ENCODE measurements at places on chromosomes 5 and 9.

GRCh38 chr5:111755942-111756381 lies 1.0 kb downstream of the NREP start:
- no peak for DNase-seq

GRCh38 chr5:93430673-93431199 lies 150.3 kb downstream of the NR2F1-AS1 start:
- DNase-seq, result no peak

DNA sequence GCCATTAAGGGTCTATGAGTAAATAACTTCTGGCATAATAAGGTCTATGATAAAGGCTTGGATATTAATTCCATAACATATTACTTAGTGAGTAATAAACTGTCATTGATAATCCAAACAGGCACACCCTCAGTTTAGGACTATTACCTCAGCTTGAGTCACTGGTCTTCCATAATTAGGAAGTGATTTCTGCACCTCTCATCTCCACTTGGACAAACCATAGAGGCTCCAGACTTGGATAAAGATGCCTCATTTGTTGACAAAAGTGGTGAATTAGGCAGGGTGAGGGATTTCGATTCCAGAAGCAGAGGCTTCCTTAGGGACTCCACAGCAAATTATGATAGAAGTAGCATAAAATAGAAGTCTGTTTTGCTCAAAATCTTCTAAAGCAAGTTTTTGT lies 127.5 kb upstream of the MTAP start:
- DNase-seq, result no peak

DNA sequence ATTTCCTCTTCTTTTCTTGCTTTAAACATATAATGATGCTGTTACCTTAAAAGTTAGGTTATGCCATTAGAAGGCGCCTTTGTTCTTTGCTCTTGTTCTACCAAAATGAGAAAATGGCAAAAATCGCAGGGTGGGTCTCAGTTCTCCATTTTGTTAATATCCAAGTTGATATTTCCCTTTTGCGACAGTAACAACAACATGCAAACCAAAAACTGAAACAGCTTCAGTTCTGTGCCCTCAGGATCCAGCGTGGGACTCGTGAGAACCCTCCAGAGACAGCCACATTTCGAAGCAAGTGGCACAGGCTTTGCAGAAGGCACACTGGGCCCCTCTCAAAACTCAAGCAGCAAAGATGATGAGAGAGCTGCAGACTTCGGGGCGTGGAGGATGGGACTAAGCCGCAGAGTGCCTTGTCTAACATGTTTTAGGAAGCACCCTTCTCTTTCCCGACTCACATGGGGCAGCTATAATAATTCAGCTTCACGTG lies 33.0 kb upstream of the LCP2 start:
- DNase-seq, result no peak

GRCh38 chr9:94650949-94651348 lies 11.6 kb upstream of the FBP1 start:
- no peak for DNase-seq

GRCh38 chr9:19451240-19452087 lies 42.7 kb downstream of the ACER2 start:
- DNase-seq, result no peak

DNA sequence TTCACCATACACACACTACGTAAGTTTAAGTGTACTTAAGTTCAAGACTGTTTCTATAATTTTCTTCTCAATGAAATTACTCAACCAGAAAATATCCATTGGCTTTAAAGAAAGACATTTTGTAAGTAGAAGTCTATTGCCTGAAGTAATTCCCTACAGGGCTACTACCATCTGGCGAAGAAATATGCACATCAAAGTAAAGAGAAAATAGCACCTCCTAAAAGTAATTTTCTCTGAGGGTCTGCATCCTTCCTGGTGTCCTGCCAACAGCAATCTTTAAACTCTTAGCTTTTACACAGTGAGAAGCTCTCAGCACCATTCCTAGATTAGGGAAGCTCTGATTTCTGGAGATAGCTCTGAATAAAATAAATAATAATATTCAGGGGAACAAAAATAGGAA lies 498.5 kb upstream of the TYRP1 start:
- no peak for DNase-seq

DNA sequence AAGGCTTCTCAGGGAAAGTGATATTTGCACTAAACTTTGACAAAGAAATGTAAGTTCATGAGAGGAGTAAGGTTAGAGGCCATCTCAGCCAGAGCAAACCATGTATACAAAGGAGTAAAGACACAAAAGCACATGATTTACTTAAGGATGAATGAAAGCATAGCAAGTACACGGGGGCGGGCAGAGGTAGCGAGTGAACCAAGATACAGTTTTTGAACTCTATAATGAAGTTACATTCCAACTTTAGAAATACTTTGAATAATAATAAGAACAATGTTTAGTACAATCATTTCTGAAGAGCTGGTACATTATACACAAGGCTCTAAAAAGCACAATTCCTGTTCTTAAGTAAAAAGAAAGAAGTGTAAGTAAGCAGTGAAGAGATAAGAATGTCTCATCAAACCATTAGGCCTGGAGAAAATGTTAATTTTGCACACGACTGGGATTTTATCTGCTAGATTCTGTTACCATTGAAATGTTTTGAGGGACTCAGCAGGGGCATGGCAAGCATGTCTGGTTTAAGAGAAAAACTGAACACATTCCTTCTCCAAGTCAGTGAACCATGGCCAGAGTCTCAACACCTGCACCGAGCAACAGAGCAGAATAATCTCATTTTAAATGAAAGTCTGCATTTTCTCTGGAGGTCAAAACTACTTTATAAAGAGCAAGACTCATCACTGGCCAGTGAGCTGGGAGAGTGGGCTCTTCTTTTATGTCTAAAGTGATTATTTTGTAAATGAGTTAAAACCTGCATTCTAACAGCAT lies 147.6 kb upstream of the TRPM3 start:
- no peak for DNase-seq

DNA sequence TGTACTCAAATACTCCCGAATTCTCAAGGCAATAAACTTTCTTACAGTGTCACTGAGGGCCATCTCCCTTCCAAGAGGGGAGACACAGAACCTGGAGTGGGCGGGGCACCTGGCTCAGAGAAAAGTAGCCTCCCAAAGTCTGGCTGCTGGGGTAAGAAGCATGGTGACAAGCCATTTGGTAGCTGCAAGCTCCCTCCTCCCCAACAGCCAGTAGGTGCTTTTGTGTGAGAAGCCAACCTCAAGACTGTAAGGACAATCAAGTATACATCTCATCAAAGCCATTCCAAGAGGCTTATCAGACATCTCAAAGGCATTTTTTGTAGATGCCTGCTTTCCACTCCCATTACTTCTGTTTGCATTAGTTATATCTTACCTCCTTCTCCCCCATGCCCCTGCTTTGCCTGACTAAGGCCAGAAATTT lies 1.4 kb downstream of the DAB2 start:
- no peak for DNase-seq

DNA sequence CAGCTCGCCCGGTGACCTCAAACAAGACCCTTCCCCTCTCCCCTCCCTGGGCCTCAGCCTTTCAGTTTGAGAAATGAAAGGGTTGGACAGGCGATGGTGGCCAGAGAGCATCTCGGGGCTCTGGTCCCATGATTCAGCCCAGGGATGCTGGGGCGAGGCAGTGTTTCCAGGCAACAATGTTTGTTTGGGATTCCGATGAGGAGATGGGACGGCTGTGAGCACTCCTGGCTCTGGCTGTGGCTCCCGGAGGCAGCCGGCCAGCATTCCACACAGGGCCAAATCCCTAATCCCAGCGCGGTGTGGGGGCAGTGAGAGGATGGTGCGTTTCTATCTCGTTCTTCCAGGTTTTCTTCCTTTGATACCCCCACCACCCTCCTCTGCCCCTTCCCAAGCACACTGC lies 66.0 kb downstream of the HMCN2 start:
- DNase-seq, result no peak

GRCh38 chr5:103927739-103928138 lies 365.1 kb upstream of the NUDT12 start:
- no peak for DNase-seq

- DNase-seq, result no peak
Measured at GRCh38 chr9:106691627-106692026, 171.3 kb upstream of the ZNF462 start.

DNA sequence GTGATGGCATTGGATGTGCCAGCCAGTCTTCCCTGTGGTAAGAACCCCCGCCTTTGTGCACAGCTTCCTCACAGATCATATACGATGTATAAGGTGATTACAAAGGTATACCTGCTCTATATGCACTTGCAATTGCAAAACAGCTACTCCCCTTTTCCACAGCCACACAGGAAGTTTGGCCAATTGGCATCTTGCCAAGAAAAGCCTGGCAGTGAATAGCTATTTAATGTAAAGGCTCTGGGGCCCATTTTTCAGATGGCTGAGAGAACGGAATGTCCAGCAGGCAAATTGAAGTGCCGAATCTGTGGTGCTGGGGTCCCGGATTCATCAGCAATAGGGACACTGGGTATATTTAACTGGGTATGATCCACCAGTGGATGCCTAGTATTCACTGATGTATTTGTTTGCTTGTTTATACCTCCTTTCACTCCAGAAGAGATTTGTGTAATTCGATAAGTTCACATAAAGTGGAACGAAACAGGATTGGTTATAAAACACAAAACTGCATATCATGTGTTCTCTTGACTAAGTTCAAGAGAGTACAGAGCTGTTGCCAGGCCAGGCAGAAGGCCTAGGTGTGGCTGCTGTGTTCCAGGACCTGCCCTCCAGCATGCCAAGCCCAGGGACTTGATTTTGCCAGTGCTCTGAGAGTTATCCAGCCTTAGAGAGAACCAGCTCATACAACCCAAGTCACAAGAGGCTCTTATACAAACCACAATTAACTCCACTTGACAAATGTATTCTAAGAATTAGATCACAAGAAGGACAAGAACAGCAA lies 27.7 kb upstream of the GABRP start:
- DNase-seq, result no peak

GRCh38 chr5:83172655-83173054 lies 95.3 kb downstream of the XRCC4 start:
- DNase-seq, result no peak

DNA sequence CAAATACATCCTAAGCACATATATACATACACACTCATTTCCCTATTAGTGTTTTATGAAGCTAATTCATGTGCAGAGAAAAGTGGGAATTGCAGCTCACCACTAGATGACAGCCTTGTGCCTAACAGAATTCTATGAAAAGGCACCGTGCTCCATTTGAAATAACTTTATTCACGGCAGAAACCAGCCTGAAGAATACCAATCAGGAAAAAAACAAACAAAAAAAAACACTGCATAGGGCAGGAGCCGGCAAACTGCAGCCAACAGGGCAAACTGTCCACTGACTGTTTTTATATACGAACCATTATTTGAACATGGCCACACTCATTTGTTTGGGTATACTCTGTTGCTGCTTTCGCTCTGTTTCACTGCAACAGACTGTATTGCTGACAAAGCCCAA lies 33.6 kb downstream of the ERMP1 start:
- DNase-seq, result no peak

- DNase-seq, result no peak
Measured at GRCh38 chr5:59548807-59549357, 344.6 kb downstream of the PDE4D start.

- no peak for DNase-seq
Measured at GRCh38 chr5:125209650-125210049, 463.2 kb upstream of the ZNF608 start.

GRCh38 chr9:128168731-128169308 lies 8.8 kb downstream of the BBLN start:
- no peak for DNase-seq

DNA sequence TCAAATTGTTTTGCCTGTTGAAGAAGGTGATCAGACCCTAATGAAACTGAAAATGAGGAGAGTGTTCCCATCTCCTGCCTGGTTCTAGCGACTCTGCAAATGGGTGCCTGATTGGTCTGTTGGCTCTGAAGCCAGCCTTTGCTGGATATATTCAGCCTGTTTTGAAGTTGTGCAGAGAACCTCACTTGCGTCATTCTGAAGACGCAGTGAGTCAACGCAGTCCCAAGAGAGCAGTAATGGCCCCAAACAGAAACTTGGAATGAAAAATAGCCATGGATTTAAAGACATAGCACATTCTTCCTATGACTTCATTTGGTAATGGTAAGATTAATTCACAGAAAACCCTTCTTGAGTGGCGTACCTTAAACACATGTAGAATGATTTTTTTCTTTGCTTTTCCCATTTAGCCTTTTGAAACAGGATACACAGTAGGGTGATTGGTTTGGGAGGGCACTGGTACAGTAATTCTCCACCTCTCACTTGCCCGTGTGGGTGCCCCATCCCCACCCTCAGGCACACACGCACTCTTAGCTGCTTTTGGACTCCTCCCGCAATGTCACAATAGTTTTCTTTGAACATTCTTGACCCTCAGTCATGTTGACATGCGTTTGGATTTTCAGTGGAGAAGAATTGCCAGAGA lies 54.1 kb upstream of the ABL1 start:
- DNase-seq, result no peak

DNA sequence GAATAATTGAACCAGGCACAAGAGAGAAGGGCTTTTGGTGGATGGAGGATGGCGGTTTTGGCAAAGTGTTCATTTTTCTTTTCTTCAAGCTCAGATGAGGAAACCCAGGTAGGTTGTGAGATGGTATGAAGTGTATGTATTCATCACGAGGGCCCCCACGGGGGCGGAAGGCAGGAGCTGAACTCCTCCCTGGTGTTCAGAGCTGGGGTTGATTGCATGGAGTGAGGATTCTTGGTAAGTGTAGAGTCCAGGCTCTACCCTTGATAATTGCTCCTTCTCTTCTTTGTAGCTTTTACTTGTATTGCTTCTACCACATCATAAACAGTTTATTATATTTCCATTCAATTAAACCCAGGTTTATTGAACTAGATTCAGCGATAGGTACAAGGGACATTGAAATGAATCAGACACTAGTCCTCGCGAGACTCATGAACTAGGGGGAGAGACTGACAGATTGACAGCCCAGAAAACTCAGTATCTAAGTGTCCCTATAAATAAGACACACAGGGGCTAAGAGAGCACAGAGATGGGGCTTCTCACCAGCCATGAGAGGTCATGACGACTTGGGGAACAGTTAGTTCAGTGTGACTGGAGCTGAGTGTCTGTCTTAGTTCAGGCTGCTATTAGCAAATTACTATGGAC lies 116.7 kb upstream of the KLF4 start:
- no peak for DNase-seq

GRCh38 chr5:8350644-8351339 lies 481.8 kb downstream of the MTRR start:
- no peak for DNase-seq

- DNase-seq, result no peak
Measured at GRCh38 chr5:122756264-122756911, 18.5 kb upstream of the SNX2 start.

DNA sequence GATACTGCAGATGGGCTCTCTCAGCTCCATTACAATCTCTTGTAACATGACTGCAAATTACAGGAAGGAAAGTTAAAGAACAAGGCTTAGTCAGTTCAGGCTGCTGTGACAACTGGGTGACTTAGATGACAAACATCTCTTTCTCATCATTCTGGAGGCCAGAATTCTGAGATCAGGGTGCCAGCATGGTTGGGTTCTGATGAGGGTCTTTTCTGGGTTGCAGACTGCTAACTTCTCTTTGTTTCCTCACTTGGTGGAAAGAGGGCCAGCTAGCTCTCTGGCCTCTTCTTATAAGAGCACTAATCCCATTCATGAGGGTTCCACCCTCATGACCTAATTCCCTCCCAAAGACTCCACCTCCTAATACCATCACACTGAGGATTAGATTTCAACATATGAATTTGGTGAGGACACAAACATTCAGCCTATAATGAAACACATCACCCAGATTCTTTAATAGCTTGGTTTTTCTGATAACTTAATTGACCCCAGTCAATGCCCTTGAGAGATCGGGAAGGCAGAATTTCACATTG lies 73.6 kb upstream of the MAMDC2 start:
- no peak for DNase-seq

All from activated T-cell treated with anti-CD3 and anti-CD28 coated beads for 48 hours (primary cell).